A549 (cell line): ENCODE measurements at places on chromosomes 11 and 22.

GRCh38 chr11:11605181-11605580, 16.6 kb downstream of the GALNT18 start:
- no peak for DNase-seq

GRCh38 chr11:3905080-3905953, 49.9 kb downstream of the STIM1 start:
- peak; percentile 76 for DNase-seq

GRCh38 chr22:49235463-49236300, 592.0 kb downstream of the BRD1 start:
- DNase-seq = peak; percentile 29

DNA sequence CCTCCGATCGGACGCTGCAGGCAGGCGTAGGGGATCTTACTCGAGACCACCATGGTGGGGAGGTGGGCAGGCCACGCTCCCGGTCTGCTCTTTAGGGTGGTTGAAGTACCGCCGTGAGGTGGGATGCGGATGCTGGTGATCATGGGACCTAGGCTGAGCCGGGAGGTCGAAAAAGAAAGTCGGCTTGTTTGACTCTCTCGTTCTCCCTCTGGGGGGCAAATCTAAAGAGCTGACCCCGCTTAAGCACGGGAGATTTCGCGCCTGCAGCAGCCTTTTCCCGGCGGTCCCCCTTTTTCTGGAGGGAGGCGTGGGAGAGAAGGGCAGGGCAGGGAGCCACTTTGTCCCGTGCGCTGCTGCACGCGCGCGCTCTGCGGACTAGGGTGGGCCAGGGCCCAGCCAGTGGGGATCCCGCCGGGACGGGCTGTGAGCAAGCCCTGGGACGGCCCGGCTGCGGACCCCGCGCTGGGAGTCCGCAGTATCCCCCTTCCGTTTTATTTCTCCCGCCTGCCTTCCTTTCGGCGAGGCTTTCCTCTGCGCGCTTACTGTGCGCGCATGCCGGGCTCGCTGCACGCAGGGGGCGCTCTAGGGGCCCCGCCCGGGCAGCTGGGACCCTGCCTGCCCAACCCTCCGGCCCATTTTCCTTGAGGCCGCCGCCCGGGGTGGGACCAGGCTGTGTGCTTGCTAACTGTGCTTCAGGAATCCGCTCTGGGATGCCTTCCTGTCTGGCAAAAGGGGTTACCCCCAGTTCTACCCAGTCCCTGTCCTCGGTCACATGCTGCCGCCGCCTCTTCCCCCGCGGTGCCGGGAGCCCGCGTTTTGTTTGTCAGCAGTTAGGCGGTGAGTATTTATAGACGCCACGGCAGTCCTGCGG, 81.0 kb downstream of the PRR5L start:
- peak; percentile 56 for DNase-seq
